ENCODE measurements at places on chromosomes 16 and 17.

DNA sequence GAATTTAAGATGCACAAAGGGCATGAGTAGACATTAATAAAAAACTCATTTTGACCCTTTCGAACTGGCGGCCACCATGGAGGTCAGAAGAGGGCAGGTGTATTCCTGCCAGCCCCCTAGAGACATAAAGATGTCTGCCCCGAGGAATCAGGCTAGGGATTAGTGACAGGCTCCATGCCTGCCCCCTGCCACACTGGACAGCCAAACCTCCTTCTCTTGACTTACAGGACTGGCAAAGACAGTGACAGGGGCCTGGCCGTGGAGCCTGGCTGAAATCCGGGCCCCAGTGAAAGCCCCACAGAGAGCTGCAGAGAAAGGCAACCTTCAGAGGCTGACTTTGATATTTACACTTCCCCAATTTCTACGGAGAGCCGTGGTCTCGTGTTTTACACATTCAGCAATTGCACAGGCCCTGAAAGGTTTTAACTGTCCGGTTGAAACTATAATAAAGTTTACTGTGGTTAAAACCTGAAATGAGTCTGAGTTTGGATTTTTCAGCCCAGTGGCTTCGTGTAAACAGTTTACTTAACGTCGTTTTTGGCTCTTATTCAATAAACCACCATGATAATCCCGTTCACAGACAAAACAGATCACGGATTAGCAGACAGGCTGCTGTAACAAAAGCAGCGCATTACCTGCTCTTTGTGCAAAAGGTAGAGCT, 243.9 kb upstream of the MYOCD start:
- DNase-seq, result peak; percentile 47

GRCh38 chr16:86733546-86734254, 155.4 kb downstream of the FOXL1 start:
- no peak for DNase-seq

DNA sequence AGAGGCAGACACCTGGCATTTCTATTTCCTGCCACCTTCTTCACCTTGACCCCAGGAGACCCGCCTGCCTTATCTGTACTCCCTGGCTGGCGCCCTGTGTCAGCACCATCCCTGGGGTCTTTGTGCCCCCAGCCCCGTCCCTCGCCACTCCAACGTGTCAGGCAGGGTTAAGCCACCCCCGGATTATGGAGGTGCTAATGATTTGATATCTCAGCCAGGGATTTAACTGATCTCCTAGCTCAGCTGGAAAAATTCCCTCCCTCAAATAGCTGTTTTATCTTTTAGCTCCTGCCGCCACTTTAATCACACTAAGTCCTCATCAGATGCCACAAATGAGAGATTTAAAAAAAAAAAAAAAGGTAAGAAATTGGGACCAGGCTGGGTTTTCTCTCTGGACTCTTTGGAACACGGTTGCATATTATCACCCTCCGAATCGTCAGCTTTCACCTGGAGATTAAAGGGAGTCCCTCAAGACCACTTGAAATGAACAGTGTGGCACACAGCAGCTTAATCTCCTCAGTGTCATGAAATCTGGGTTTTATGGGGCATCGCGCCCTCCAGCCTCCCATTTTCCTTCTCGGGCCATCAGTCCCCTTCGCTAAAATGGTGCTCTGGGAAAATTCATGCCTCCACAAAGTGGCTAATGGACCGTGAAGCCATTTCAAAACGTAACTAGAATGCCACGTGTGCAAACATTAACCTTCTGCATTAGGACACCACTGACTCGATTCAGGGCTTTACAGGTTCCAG, 26.2 kb upstream of the WFDC1 start:
- no peak for DNase-seq

- no peak for DNase-seq
These were observed 528 bp upstream of the NOL11 start for GRCh38 chr17:67717192-67717623.

GRCh38 chr17:50102164-50102991, 7.2 kb downstream of the PDK2 start:
- DNase-seq, result no peak

- no peak for DNase-seq
These were observed 488.5 kb upstream of the SOX9 start for GRCh38 chr17:71632328-71632727.

- DNase-seq, result no peak
These were observed 1.5 kb upstream of the SPAG7 start for GRCh38 chr17:4969047-4969550.

DNA sequence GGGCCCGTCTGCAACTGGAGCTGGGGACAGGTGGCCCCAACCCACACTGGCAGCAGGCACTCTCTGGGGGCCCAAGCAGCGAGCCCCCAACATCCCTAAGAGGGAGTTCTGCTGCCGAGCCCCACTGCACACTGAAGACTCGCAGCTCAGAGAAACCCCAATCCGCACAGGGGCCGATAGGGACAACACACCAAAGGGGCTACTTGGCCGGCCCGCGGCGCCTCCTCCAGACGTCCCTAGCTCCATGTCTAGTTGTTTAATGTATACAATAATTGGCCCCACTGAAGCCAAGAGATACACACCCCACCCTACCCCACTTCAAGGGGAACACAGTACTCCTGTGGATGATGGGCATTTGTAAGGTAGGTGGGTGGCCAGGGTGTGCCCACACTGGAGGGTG, 62.7 kb downstream of the ZNF423 start:
- no peak for DNase-seq

DNA sequence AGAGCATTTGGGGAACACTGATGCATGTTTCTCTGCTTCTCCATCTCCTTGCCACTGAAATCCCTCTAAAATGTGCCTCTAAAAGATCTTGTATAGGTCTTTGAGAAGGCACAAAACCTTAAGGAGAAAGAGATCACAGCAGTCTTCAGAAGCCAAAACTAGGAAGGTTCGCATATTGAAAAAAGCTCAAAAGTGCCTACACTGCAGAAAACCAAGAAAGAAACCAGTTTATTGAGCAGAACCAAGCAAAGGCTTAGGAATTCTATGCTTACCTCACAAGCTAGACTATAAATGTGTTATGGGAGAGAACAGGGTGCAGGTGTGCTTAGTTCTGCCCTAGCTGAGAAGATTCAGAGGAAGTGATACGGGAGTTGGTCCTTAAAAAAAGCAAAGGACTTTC, 16.6 kb downstream of the DGKE start:
- DNase-seq, result no peak

GRCh38 chr16:89118361-89119165, 24.9 kb downstream of the ACSF3 start:
- DNase-seq, result no peak

DNA sequence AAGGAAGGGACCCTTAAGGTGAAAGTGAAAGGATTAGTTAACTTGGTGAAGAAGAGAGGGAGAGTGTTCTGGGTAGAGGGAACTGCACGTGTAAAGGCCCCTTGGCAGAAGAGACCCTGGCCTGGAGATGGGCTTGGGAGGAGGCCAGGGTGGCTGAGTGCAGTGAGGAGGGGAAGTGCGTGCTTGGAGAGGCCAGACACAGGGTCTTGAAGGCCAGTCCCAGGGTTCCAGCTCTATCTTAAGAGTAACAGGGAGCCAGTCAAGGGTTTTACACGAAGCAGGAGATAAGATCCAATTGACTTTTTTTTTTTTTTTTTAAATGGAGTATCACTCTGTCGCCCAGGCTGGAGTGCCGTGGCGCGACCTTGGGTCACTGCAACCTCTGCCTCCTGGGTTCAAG, 15.2 kb upstream of the DOK4 start:
- no peak for DNase-seq

GRCh38 chr17:78925234-78925633, at the start of gene TIMP2:
Gene TIMP2, minus strand, starts transcription at chr17:78925387. Its CDS starts 299 bp downstream, at chr17:78925088.
- DNase-seq, result peak; percentile 88

DNA sequence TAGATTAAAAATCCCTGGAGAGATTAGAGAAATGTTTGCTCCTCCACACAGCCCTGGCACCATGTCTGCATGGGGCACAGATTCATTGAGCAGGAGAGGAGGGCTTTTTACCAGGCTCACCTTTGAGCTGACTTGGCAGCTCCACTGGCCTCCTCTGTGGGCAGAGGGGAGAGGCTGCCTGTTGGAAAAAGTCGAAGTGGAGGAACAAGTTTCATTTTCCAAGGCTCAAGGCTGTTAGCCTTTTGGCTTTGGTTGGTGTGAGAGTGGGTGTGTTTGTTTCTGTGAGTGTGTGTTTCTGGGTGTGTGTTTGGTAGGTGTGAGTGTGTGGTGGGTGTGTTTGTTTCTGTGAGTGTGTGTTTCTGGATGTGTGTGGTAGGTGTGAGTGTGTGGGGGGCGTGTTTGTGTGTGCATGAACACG, 5.6 kb downstream of the TMEM238L start:
- DNase-seq, result no peak

- no peak for DNase-seq
These were observed 7.1 kb downstream of the ADGRG1 start for GRCh38 chr16:57635266-57636097.

DNA sequence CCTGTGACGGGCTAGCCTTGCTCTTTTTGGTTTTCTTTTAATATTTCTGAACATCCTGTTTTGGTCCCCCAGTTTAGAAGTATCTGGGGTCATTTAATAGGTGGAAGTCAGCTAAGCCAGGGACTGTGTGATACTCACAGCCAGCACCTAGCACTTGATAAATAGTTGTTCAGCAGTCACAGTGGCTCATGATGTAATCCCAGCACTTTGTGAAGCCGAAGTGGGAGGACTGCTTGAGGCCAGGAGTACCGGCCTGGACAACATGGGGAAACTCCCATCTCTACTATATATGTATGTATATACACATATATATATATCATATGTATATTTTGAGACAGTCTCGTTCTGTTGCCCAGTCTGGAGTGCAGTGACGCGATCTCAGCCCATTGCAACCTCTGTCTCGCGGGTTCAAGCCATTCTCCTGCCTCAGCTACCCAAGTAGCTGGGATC, 1.8 kb upstream of the ZNRF1 start:
- DNase-seq, result no peak

GRCh38 chr16:63187638-63188037, 1151.4 kb upstream of the CDH8 start:
- DNase-seq, result no peak

DNA sequence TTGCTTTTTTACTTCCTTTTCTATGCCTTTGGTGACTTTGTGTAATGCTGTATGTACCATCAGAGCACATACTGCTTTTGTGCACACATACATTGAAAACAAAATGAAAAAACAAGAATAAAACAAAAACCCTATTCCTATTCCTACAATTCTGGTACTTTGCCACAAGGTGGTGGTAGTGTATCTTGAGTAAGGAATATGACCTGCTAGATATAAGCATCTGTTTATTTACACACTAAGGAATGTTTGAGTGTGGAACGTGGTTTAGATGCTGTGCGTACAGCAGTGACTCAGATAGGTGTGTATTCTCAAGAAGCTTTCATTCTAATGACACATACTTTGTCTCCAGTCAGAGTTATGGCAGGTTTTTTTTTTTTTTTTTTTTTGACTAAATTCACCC, 606.2 kb downstream of the WWOX start:
- no peak for DNase-seq

- no peak for DNase-seq
These were observed 19.6 kb downstream of the MPP3 start for GRCh38 chr17:43813386-43813785.

GRCh38 chr17:64455993-64456885, 7.3 kb downstream of the MILR1 start:
- peak; percentile 44 for DNase-seq

- no peak for DNase-seq
These were observed 34.9 kb downstream of the WSCD1 start for GRCh38 chr17:6104956-6105648.

GRCh38 chr16:57500578-57501111, 14.4 kb upstream of the DOK4 start:
- DNase-seq, result no peak

GRCh38 chr16:11296706-11297491, 15.8 kb upstream of the PRM1 start:
- DNase-seq, result no peak

GRCh38 chr17:8960325-8961140, 5.0 kb downstream of the PIK3R5 start:
- DNase-seq, result no peak

- DNase-seq, result no peak
These were observed 29.6 kb downstream of the NLK start for GRCh38 chr17:28071891-28072606.

DNA sequence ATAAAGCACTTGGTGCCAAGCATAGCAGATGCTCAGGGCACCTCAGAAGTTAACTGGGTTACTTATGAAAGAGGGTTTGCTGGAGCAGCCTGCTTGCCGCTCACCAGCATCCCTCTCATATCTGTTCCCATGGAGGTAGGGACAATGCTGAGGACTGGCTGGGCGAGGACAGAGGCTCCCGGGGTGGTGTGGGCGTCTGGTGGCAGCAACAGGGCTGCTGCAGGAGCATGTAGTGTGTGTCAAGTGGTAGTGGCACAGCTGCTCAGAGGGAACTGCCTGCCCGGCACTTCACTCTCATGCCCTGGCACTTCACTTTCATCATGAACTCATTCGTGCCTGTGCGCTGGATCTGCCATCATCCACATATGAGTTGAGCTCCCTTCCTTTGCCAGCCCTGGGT, 26.9 kb upstream of the ZNHIT3 start:
- no peak for DNase-seq

GRCh38 chr17:76307299-76307965, 644 bp downstream of the QRICH2 start:
- no peak for DNase-seq

- peak; percentile 89 for DNase-seq
These were observed 27.1 kb upstream of the LASP1NB start for GRCh38 chr17:38898291-38898679.

DNA sequence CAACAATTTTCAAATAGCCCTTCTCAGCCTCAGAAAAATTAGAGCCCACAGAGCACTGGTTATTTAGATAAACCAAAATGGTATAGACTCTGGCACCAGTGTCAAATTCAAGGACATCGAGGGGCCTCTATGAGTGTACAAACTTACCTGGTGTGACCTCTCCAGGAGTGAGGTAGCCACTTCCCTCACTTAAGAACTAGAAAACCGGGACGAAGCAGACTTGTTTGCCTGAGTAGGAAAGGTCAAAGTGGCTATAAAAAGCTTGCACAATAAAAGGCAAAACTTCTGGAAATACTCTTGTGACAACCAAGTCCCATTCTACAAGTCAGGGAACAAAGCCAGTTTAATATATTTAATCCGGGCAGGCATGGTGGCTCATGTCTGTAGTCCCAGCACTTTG, 39.2 kb upstream of the PRSS54 start:
- no peak for DNase-seq

- DNase-seq, result no peak
These were observed 141.9 kb downstream of the TMEM132E start for GRCh38 chr17:34721326-34721725.

GRCh38 chr16:1099189-1100083, 3.4 kb upstream of the C1QTNF8 start:
- no peak for DNase-seq
